Muscle of arm (tissue), 14 donors: ENCODE measurements at places on chromosomes 6 and 20. TPM values are rescaled to one million over a fixed set of nuclear protein-coding genes. Genes with fewer than 3 reads are reported as not detected.
A peak's percentile ranks its signal among the peaks of the same experiment; 100 is the strongest.

The DSP gene
- 50.3 TPM for polyA plus RNA-seq

The IPCEF1 gene
- 0.74 TPM for polyA plus RNA-seq

The FAM209B gene
- not detected for polyA plus RNA-seq

The PACSIN1 gene
- polyA plus RNA-seq, result 0.43 TPM

The EFCAB8 gene
- 0.05 TPM for polyA plus RNA-seq

The SMOC2 gene
- polyA plus RNA-seq, result 133 TPM

The XKR7 gene
- polyA plus RNA-seq, result 0.13 TPM

The FAM135A gene
- polyA plus RNA-seq, result 17.2 TPM

The IL17A gene
- not detected for polyA plus RNA-seq

The BMP2 gene
- polyA plus RNA-seq, result 4.4 TPM

The RAMACL gene
- polyA plus RNA-seq, result 0.23 TPM

DNA sequence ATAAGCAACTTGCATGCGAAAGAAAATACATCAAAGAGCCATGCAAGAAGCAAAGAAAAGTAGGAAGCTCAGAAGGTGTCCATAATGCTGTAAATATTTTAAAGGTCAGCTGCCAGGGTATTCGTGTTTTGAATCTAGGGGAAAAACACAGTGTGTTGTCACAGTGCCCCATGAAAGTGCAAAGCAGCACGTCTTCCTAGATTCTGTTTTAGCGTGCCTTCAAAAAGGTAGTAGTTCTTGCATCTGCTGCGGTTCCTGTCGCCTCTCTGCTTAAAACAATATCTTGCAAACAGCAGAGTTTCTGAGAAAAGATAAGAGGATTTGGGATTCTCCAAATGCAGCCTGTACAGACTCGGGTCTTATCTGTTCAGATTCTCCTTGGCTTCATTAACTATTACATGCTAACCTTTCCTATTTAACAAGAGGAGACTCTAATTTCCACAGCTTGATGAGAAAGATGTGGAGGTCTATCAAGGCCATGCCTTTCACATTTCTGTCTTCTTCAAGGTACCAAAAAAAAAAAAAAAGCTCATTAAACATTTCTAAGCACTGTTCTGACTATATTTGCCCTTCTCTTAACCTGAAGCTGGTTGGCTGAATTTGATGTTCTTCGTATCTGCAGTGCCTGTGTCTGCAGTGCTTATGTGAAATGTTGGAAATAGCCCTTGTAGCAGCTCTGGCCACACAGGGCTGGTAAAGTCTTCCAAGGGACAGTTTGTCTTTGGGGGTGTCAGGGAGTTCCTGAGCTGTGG is 297.5 kb downstream of the ADGB start:
- no peak for DNase-seq

- DNase-seq, result no peak
Measured at GRCh38 chr6:95866732-95867131, 149.0 kb upstream of the FUT9 start.

DNA sequence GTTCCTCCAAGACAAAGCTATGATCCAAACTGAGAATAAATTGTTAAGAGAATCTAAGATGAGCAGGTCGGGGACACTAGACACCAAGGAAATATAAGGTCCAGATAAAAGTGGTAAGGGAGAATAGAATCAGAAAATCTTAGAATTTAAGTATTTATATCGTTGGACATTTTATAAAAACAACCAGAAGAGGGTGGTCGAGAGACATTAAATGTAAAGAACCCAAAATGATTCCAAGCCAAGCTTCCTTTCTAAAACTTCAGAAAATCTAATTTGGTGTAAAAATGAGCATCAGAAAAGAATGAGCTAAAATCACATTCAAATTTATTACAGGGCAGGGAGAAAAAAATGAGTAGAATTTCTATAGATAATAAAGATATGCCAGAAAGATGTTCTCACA is 97.8 kb upstream of the OGFRL1 start:
- peak; percentile 28 for DNase-seq

GRCh38 chr20:24359321-24360027 is 110.0 kb upstream of the SYNDIG1 start:
- no peak for DNase-seq

- DNase-seq, result no peak
Measured at GRCh38 chr6:155024391-155025027, 29.4 kb downstream of the TIAM2 start.

- DNase-seq, result no peak
Measured at GRCh38 chr6:154156135-154156896, 117.3 kb downstream of the OPRM1 start.

GRCh38 chr6:2183246-2183645 is 62.2 kb downstream of the GMDS start:
- no peak for DNase-seq

DNA sequence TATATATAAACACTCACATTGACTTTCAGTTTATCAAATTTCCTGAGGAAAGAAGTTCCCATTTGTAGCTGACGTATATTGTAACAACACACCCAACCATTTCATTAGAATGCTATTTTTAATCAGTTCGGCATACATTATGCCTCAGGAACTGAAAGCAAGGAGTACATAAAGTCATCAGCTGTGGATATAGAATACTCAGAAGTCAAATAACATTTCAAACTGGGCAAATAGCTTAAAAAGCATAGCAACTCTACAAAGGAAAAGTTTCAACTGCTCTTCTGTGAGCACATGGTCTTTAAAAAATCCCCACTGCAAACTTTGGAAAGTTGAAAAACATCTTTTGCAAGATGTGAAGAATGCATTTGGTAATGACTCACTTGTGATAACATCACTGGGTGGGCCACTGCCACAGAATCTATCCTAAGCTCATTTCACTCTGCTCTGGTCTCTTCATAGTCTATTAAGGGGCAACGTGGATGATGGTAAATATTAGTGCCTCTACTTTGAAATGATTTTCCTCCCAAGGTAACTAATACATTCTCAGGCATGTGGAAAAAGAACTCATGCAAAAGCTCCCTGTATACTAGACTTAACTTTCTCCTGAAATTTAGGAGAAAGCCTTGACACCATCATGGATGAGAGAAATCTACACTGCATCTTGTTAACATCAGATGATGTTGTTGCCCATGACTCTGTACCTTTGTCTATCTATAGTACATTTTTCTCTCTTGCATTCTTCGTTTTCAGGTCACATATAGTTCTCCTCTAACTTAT is 49.2 kb downstream of the FYN start:
- no peak for DNase-seq

GRCh38 chr6:142226731-142227130 is 75.1 kb upstream of the ADGRG6 start:
- no peak for DNase-seq

DNA sequence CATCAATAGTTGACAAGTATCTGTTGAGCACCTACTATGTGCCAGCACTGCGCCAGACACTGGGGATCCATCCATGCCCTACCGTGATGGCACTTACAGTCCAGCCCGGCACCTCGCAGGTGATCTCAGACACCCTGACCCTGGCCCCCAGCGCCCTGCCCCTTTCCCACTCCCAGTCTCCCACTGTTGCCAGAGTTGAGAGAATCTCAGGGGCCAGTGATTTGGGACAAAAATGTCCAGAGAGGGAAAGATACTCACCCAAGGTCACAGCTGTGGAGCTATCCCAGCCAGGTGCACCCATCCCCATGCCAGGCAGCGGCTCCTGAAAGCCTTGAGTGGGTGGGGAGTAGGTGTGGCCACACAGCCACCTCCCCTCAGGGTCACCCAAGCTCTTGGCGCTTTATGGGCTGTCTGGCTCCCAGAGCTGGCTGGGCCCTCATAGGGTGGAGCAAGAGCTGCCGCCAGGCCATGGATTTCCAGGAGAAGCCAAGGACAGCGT is 3.3 kb downstream of the PI16 start:
- no peak for DNase-seq

GRCh38 chr6:11702500-11703130 is 76.0 kb downstream of the ADTRP start:
- DNase-seq, result no peak

DNA sequence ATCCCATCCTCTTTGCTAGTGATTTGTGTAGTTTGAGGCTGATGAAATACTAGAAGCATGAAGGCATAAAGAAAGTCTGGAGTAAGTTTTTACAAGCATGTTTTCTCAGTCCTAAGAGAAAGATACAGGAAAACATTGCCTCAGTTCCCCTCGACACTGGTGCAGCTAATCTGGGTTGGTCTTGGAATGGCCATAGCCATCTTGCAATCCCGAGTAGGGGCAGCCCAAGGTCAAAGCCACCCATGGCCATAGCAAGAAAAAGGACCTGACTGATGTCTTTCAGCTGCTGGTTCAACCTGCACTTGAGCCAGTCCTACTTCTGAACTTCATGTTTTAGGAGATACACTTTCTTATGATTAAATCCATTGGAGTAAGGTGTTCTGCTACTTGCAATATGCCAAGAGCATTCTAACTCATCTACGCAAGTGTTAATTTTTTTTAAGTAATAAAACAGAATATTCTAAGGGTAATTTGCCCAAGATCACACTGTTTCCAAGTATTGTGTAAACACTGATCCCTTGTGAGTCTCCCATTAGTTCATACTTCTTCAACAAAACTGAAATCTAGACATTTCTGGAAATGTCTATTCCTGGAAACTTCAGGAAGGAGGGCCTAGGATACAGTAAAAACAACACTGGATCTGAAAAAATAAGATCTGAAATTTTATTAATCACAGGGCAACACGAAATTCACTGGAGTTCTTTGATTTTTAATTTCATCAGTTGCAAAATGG is 108.9 kb downstream of the MAP3K5 start:
- no peak for DNase-seq

- no peak for DNase-seq
Measured at GRCh38 chr6:2108700-2109306, 136.6 kb downstream of the GMDS start.

- no peak for DNase-seq
Measured at GRCh38 chr6:152980656-152981055, 2.2 kb downstream of the FBXO5 start.

DNA sequence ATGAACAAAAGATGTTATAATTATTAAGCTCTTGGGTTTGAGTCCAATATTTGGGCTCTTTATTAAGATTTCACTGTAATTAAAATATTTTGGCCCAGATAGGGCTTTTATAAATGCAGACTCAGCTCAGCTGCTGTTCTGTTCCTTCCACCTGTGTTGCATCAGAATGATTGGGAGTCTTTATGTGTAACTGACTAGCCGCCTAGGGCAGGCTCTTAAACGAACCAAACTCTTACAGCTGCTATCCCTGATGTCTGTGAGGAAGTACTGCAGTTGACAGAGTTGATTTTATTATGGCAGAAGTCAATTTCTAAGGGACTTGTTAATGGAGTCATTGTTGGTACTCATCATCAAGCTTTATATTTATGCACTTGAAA is 144.7 kb downstream of the MYO6 start:
- no peak for DNase-seq

DNA sequence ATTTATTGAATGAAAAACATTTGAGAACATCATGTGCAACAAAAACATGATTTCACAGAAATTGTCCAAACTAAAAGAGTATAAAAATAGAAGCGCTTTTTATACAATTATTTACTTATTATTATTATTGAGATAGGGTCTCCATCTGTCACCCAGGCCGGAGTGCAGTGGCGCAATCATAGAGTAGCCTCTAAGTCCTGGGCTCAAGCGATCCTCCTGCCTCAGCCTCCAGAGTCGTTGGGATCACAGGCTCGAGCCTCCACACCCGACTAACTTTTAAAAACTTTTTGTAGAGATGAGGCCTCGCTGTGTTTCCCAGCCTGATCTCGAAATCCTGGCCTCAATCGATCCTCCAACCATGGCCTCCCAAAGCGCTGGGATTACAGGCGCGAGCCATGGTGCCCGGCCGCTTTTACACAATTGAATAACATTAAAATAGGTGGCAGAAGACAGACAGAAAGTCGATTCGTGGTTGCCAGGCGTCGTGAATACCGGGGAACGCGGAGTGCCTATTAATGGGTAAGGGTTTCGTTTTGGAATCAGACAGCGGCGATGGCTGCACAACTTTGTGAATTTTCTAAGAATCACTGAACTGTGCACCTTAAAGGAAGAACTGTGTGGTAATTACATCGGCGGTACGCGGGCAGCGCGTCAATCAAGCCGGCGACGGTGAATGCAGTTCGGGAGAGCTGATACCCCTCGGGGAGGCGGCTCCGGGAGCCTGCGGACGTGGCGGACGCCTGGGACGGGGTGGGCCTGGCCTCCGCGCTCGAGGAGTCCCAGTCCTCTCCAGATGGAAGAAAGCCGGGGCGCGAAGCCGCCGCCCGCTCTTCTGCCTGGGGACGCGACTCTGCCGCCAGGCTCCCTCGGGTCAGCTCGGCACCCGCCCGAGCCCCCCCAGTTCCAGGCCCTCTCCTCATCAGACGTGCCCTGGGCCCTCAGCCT is 807 bp downstream of the TBC1D20 start:
- DNase-seq, result peak; percentile 48

- DNase-seq, result no peak
Measured at GRCh38 chr6:105628156-105628860, 225.4 kb upstream of the PREP start.

- peak; percentile 96 for DNase-seq
Measured at GRCh38 chr20:18137412-18138265, at the start of the genes KAT14 and PET117. Gene KAT14 (plus strand): TSS chr20:18137863. CDS start chr20:18142661, 4,798 bp downstream. Gene PET117 (plus strand): TSS chr20:18137863. CDS start chr20:18137956, 93 bp downstream.

- DNase-seq, result no peak
Measured at GRCh38 chr20:2252419-2252997, 43.3 kb upstream of the TGM3 start.

DNA sequence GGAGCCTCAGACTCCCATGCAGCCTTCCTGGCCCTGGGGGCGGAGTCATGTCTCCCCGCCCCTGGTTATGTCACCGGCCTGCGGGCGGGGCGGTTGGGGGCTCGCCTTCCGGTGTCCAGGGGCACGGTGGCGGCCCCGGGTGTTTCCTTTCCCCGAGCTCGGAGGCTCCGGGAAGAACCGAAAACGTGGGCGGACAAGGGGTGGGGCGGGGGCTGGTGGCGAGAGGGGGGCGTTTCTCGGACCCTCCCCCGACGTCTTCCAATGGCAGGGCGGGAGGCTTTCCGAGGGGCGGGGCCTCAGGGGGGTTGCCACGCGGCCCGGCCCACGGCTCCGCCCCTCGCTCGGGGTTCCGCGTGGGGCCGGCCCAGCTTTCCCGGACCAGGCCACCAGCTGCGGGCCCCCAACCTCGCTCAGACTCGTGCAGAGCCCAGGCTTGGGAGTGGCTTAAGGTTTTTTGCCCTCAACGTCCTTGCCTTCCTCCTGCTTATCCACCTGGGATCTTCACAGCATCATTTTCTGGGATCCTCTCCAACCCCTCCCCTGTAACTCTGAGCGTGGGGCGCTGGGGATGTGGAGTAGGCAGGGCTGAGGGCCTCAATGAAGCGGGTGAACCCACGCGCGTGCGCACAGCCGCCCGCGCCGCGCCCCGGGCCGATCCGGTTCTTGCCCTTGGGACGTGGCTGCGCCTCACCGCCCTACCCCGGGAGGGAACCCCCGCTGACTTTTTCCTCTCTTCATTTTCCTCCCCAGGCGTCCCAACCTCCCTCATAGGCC is 2.1 kb upstream of the NRN1 start:
- DNase-seq, result peak; percentile 88

DNA sequence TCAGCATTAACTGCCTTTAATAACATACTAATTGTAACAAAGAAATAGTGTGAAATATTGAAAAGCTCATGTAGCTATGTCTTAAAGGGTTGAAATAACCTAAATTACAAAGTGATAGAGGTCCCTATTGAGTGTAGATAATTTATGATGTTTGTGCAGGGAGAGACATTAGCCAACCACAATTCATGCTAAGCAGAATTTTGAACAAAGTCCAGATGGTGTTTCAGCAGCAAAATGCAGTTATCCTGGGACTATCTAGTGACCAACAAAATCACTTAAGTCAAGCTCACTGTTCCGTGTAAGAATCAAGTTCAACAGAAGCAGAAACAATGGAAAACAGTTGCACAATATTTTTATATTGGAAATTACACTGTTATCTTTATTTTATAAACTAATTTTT is 218.5 kb downstream of the SIM1 start:
- DNase-seq, result no peak
